Fibroblast of lung (primary cell): ENCODE measurements at places on chromosomes 2 and 18.

GRCh38 chr2:15776629-15776919, 163.8 kb upstream of the MYCN start:
- DNase-seq, result peak; percentile 14
- H3K36me3 ChIP-seq, result no peaks in the 10 kb centered on the region
- H3K4me1 ChIP-seq, result no peaks in the 10 kb centered on the region
- H3K27me3 ChIP-seq, result no peaks in the 10 kb centered on the region
- H3K4me3 ChIP-seq, result no peak overlapping the region

GRCh38 chr18:67677489-67677888, 161.0 kb upstream of the DSEL start:
- no peaks in the 10 kb centered on the region for H3K4me1 ChIP-seq
- H3K4me3 ChIP-seq, result no peak overlapping the region
- no peaks in the 10 kb centered on the region for H3K36me3 ChIP-seq

- H3K36me3 ChIP-seq, result no peaks in the 10 kb centered on the region
- H3K27me3 ChIP-seq, result no peaks in the 10 kb centered on the region
- H3K4me3 ChIP-seq, result peak overlapping the region; percentile 64
- H3K4me1 ChIP-seq, result peaks cover 6% of the 10 kb centered on the region
Measured at GRCh38 chr2:157876786-157877138, 632 bp upstream of the ACVR1 start.

DNA sequence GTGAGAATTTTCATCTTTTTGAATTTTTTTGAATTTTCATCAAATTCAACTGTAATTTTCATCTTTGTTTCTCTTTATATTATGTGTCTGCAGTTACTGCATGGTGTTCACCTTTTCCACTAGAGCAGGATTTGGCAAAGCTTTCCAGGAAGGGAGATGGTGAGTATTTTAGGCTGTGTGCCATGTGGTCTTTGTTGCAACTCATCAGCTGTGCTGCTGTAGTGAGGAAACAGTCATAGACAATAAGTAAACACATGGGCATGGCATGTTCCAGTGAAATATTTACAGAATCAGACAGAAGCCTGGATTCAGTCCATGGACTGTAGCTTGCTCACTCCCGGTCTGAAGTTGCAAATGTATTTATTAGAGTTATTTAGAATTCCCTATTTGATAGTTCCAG, 120.4 kb downstream of the DCDC2C start:
- H3K36me3 ChIP-seq, result no peaks in the 10 kb centered on the region
- no peaks in the 10 kb centered on the region for H3K4me1 ChIP-seq
- no peaks in the 10 kb centered on the region for H3K27me3 ChIP-seq
- no peak overlapping the region for H3K4me3 ChIP-seq

DNA sequence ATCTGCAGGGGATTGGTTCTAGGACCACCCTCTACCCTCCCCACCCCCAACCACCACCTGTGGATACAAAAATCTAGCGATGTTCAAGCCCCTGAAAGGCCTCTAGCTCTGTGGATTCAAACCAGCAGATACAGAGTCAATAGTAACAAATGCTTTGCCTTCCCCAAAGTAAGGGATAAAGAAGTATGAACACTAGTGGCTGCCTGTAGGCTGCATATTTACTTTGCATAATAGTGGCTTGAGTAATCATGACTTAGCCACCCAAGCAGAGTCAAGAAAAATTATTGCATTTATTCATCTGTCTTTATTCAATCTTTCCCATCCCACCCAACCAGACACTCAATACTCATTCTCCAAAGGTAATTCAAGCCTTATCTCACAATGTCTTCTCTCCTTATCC, 43.8 kb downstream of the SOCS6 start:
- H3K36me3 ChIP-seq, result peaks cover 6% of the 10 kb centered on the region
- peak; percentile 67 for DNase-seq
- peaks cover 8% of the 10 kb centered on the region for H3K4me1 ChIP-seq
- peak overlapping the region; percentile 64 for H3K27ac ChIP-seq

- H3K36me3 ChIP-seq, result no peaks in the 10 kb centered on the region
- H3K27me3 ChIP-seq, result no peaks in the 10 kb centered on the region
- H3K4me3 ChIP-seq, result no peak overlapping the region
- DNase-seq, result no peak
- peaks cover 17% of the 10 kb centered on the region for H3K4me1 ChIP-seq
- no peak overlapping the region for H3K27ac ChIP-seq
Measured at GRCh38 chr2:234454433-234454832, 42.4 kb downstream of the ARL4C start.

DNA sequence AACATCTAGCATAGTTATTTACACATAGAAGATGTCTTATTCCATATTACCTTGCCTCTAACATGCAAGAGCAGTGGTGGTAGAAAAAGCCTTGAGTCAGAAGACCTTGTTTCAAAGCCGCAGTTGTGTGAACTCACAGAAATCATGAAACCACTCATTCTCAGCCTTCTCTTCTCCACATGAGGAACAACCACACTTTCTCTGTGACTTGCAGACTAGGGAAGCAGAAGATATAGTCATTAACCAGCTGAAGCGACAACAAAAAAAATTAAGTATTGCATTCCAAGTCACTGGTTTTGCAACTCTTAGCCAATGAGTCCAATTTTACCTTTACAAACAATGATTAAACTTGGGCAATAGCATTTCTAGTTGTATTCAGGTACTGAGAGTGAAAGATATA, 19.0 kb downstream of the TWSG1 start:
- H3K36me3 ChIP-seq, result no peaks in the 10 kb centered on the region
- no peak overlapping the region for H3K27ac ChIP-seq
- no peaks in the 10 kb centered on the region for H3K27me3 ChIP-seq
- no peaks in the 10 kb centered on the region for H3K4me1 ChIP-seq
- no peak for DNase-seq

DNA sequence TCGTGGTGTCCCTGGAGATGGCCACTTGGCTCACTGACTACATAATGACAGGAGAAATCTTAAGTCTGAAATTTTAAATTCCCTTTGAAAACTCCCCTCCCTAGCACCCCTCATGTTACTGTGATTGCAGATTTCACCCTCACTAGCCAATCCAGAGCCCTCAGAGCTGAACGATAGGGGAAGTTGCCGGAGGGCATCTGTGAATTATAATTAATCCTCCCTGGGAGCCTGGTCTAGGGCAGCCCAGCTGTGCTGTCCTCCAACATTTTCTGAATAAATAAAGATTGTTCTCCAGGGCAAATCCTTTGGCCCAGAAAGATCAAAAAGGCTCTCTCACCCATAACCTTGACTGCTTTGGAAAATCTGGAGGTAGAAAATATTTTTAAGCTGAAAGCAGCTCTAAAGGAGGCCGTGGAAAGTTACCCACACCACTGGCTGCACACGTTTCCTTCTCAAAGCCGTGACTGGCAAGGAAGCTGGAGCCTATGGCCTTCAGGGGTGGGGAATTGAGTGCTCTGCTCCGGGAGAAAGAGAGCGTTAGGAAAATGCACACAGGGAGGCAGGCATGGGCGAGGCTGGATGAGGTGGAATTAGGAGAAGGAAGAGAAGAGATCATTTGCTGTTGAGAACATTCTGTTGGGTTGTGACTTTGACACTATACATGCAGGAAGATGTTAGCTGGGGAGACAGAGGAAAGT, 68.9 kb upstream of the CNGA3 start:
- H3K4me1 ChIP-seq, result no peaks in the 10 kb centered on the region
- H3K4me3 ChIP-seq, result no peak overlapping the region
- H3K27ac ChIP-seq, result no peak overlapping the region
- peaks cover 10% of the 10 kb centered on the region for H3K27me3 ChIP-seq
- DNase-seq, result no peak

DNA sequence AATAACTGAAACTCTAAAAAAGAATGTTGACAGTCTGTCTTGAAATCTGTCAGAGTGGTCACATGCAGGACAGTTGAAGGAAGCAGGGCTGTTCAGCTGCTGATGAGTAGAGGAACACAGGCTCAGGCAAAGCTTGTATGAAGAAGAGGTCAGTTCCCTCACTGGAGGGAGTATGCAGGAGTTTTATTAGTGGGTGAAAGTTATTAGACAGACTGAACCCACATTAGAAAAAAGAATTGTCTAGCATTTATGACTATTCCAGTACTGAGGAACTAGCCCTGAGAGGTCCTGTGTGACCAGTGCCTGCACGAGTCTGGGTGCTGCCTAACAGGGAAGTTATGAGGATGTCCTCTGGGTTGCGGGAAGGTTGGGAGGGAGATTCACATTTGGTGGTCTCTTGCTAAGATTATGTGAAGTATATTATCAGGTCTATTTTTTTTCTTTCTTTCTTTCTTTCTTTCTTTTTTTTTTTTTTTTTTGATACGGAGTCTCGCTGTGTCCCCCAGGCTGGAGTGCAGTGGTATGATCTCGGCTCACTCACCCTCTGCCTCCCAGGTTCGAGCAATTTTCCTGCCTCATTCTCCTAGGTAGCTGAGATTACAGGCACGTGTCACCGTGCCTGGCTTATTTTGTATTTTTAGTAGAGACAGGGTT, 9.6 kb downstream of the TET3 start:
- no peaks in the 10 kb centered on the region for H3K36me3 ChIP-seq
- no peaks in the 10 kb centered on the region for H3K4me1 ChIP-seq
- DNase-seq, result no peak

- no peak overlapping the region for H3K4me3 ChIP-seq
- H3K27ac ChIP-seq, result no peak overlapping the region
- H3K4me1 ChIP-seq, result peaks cover 46% of the 10 kb centered on the region
- H3K27me3 ChIP-seq, result no peaks in the 10 kb centered on the region
Measured at GRCh38 chr2:9231291-9232165, 24.9 kb downstream of the ASAP2 start.

DNA sequence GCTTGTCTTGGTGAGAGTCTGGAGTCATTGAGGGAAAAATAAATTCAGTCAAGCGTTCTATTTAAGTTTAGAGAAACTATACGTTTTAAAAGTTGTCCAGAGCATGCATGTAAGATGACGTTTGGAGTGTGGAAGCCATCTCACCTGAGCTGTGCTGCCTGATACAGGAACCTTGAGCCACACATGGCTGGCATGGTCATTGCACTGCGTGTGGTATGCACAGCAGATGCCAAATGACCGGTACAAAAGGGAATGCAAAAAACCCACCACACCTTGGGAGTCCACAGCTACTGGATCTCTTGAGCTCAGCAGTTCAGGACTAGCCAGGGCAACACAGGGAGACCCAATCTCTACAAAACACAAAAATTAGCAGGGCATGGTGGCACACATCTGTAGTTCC, 4.3 kb downstream of the MZT2B start:
- peaks cover 6% of the 10 kb centered on the region for H3K36me3 ChIP-seq
- H3K4me3 ChIP-seq, result no peak overlapping the region
- DNase-seq, result no peak

DNA sequence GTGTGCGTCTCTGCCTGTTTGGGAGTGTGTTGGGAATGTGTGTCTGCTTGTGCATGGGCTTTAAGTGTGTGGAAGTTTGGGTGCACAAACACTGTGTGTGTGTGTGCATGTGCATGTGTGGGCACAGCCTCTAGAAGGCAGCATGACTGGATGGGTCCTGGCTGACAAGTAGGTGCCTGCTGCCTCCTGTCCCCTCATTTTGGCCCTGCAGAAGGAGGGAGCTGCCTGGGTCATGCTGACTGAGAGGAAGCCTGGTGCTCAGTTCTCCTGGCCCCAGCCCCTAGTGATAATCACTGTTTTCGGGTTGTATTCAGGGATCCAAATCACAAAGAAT, 34.1 kb downstream of the GLI2 start:
- peaks cover 43% of the 10 kb centered on the region for H3K4me1 ChIP-seq
- no peak overlapping the region for H3K4me3 ChIP-seq
- DNase-seq, result no peak

DNA sequence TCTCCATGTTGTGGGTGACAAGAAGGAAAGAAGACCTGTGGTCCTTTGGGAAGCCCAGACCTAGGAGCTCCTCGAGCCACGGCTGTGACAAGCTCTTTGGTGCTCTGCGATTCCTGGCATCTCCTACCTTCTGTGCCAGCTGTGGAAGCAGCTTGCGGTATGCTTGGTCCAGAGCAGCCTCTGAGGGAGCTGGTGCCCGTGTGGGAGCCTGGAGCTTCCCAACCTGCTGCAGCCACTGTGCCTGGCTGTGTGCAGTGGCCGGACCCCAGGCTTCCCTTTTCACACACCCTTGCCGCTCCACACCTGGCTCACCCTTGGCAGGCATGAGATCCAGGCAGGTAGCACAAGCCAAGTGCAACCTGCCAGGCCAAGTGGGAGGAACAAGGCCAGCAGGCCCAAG, 1328.6 kb upstream of the SLC39A10 start:
- no peak overlapping the region for H3K27ac ChIP-seq
- no peaks in the 10 kb centered on the region for H3K4me1 ChIP-seq
- H3K36me3 ChIP-seq, result no peaks in the 10 kb centered on the region
- DNase-seq, result no peak
- H3K4me3 ChIP-seq, result no peak overlapping the region

DNA sequence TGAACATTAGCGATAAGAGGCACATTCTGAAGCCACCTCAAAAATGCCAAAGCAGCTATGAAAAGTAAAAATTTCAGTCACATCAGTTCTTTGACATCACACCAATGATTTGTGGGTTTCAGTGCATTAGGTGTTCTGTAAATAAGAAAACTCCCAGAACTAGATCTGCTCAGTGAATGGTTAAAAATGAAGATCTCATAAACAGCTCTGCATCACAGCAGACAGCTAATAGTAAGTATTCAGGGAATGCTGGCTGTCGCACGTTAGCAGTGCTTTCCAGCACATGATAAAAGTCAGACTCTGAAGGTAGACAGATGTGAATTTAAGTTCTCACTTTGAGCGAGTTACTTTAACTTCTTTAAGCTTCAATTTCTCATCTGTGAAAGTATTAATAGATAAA, 154.9 kb downstream of the SATB2 start:
- H3K36me3 ChIP-seq, result peaks cover 2% of the 10 kb centered on the region
- H3K27me3 ChIP-seq, result no peaks in the 10 kb centered on the region
- DNase-seq, result no peak
- H3K27ac ChIP-seq, result peak overlapping the region; percentile 80
- H3K4me3 ChIP-seq, result no peak overlapping the region
- H3K4me1 ChIP-seq, result peaks cover 11% of the 10 kb centered on the region

- H3K27ac ChIP-seq, result peak overlapping the region; percentile 81
- no peak for DNase-seq
- peak overlapping the region; percentile 89 for H3K4me3 ChIP-seq
- H3K36me3 ChIP-seq, result no peaks in the 10 kb centered on the region
- H3K27me3 ChIP-seq, result no peaks in the 10 kb centered on the region
Measured at GRCh38 chr2:69387770-69388481, 899 bp upstream of the GFPT1 start.

GRCh38 chr2:129636692-129637091, 342.8 kb upstream of the RAB6C start:
- H3K4me3 ChIP-seq, result no peak overlapping the region
- H3K27ac ChIP-seq, result no peak overlapping the region
- H3K36me3 ChIP-seq, result no peaks in the 10 kb centered on the region
- H3K4me1 ChIP-seq, result no peaks in the 10 kb centered on the region
- no peak for DNase-seq

- peak; percentile 43 for DNase-seq
- H3K36me3 ChIP-seq, result no peaks in the 10 kb centered on the region
- no peak overlapping the region for H3K27ac ChIP-seq
- H3K27me3 ChIP-seq, result no peaks in the 10 kb centered on the region
- H3K4me3 ChIP-seq, result no peak overlapping the region
Measured at GRCh38 chr18:23314672-23315071, 138.4 kb upstream of the RIOK3 start.

GRCh38 chr2:58194458-58194857, 46.7 kb downstream of the FANCL start:
- no peak for DNase-seq
- H3K4me3 ChIP-seq, result no peak overlapping the region
- H3K4me1 ChIP-seq, result no peaks in the 10 kb centered on the region
- H3K36me3 ChIP-seq, result no peaks in the 10 kb centered on the region
- no peak overlapping the region for H3K27ac ChIP-seq

GRCh38 chr2:18749912-18750526, 160.7 kb upstream of the NT5C1B start:
- no peak overlapping the region for H3K27ac ChIP-seq
- no peaks in the 10 kb centered on the region for H3K36me3 ChIP-seq
- DNase-seq, result peak; percentile 79
- no peak overlapping the region for H3K4me3 ChIP-seq
- no peaks in the 10 kb centered on the region for H3K27me3 ChIP-seq
